ENCODE measurements at places on chromosomes 3 and 15.

GRCh38 chr3:155602307-155602706 lies 142.6 kb downstream of the PLCH1 start:
- no peak for DNase-seq

GRCh38 chr3:194711913-194712312 lies 26.2 kb downstream of the FAM43A start:
- DNase-seq = no peak

GRCh38 chr3:122671553-122671952 lies 9.1 kb upstream of the PARP14 start:
- no peak for DNase-seq

GRCh38 chr3:31735667-31736066 lies 202.9 kb downstream of the STT3B start:
- DNase-seq = no peak

Data from naive thymus-derived CD8-positive, alpha-beta T cell (primary cell).